EL (cell line): ENCODE measurements at places on chromosomes 16 and 17.
A peak's percentile ranks its signal among the peaks of the same experiment; 100 is the strongest.

DNA sequence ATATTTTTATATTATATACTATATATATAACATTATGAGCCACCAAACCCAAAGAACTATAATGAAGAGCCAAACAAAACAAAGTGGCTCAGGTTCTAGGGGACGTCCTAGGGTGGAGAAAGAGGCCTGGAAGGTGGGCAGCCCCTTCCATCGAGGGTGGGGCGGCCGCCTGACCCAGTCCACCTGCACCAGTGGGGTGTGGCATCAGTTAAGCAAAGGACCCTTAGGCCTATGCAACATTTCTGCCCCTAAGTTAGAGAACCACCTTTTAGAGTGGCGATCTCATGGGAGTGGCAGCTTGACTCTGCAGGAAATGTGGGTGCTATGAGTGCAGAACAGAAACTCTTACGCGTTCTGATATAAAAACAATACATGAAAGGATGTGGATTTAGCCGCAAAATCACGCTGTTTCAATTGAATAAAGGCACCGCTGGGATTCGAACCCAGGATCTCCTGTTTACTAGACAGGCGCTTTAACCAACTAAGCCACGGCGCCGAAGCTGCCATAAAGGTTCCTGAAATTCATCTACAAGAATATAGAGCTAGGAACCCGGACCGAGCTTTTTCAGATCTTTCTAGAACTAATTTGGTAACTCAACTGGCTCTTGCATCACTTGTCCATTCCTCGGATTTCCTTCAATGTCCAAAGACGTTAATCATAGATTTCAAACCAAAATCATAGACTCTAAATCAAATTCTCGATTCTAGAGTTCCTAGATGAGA lies 15.6 kb upstream of the AURKB start:
- DNase-seq = peak; percentile 89

DNA sequence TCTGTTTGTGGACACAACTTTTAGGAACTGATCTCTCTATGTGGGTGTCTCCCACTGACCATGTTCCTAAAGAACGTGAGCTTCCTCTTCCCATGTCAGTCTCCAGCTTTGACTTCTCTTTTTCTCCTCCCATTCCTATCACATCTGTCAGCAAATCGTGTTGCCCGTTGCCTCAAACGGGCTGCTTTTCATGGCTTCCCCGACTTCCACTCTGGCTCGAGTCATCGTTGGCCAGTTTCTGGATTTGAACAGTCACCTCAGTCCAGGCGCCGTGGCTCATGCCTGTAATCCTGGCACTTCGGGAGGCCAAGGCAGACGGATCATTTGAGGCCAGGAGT lies 5.4 kb downstream of the ABCC1 start:
- DNase-seq = peak; percentile 18

DNA sequence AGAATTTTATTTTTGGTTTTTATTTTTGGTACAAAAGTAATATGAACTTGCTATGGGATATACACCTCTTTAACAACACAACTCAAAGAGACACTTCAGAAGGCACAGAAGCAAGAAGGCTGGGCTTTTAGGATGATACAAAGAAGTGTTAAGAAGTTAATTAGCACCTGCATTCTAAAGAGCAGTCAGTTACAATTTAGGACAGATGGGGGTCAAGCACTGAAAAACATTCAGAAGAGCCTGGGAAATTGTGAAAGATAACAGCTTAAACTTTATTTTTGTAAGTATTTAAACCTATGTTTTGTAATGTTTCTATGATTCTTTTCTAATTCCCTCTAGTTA lies 163.5 kb downstream of the CDH8 start:
- no peak for DNase-seq

DNA sequence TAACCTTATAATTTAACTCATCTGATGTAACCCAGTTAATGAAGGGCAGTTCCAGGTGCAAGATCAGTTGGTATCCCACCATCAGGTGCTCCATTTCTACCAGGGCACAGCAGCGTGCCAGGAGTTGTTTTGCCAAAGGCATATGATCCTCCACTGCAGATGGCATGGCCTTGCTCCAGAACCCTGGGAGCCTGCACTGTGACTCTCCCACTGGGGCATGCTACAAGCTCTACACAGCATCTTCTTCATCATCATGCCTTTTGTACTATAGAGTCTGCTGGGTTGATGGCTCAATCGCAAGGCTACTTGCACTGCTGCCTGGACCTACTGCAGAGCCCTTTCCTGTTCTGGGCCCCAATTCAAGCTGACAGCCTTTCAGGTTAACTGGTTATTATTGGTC lies 11.3 kb upstream of the MAPT start:
- DNase-seq = no peak

DNA sequence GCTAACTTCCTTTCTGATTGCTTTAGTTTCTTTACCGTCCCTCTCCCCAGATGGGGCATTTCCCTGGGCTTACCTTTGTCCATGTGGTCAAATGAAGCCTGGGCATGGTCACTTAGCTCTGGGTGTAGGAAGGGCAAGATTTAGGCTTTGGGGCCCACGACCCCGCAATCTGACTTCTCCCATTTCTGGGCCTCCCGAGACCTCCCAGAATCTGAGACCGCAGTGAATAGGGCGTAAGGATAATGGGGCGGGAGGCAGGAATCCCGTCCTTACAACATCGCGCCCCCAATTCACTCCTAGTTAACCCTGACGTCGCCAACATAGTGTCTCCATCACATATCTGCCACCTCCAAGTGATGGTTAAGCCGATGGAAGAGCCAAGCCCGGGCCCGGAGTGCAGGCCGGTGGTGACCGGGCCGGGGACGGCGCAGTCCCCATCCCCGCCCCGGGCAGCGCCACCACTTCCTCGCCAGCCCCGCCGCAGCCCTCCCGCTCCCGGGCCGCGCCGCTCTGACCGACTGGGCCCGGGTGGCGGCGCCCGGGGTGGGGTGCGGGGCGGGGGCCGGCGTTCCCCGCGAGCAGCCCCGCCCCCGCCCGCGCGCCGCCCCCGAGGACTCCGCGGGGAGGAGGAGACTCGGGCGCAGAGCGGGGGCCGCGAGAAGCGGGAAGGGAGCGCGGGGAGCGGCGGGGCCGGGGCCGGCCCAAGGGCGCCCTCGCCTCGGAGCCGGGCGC lies at the start of gene RHBDL3:
Gene RHBDL3 (plus strand): TSS at position 641 of the 732 bp plus-strand sequence. CDS start 358 bp downstream, outside the sequence.
- DNase-seq = peak; percentile 24

DNA sequence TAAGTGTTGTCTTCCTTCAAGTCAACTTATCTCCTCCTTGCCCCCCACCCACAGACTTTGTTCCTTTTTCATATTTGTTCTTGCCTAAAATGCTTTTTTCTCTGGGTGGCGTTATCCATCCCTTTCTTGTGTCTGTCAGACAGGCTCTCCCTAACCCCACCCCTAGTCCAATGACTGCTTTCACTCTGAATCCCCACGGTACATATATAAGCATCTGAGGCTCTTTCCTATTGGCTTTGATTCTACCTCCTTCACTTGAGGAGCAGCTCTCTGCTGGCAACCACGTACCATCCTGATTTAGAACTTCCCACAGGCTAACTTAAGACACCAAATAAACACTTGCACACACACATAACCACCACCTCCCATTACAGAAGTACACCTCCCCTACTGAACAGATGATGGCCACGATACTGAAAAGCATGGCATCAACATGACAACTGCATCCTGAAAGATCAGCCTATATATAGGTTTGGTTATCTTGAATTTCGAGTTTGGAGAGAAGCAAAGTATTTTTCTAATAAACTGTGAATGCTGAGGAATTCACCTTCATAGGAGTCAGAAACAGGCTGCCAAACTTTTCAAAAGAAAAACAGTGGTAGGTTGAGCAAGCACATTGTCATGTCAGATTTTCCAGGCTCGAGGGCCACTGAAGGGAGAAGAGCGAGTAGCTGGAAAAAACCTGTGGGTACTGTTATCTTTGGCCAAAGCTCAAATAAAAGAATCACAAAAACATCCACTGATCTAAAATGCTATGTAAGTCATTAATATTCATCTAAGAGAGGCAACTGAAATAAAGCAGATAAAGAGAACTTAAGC lies 24.3 kb downstream of the STAT3 start:
- peak; percentile 52 for DNase-seq

DNA sequence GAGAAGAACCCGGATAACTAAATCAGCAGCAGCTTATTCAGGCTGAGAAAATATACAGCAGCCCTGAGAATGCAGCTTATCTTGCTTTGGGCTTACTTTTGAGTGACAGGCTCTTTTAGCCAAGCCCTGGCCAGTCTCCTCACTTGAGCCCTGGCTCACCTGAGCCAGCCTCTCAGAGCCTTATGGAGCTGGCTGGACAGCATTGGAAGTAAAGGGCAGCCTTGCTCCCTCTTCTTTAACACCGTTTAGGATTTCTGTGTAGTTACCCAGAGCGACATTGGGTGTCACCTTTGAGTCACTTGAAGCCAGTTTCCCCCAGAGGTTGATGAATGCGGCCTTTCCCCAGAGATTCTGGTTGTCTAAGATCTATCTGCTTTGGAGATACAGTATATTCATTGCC lies 7.7 kb upstream of the NPIPB2 start:
- DNase-seq = peak; percentile 52

DNA sequence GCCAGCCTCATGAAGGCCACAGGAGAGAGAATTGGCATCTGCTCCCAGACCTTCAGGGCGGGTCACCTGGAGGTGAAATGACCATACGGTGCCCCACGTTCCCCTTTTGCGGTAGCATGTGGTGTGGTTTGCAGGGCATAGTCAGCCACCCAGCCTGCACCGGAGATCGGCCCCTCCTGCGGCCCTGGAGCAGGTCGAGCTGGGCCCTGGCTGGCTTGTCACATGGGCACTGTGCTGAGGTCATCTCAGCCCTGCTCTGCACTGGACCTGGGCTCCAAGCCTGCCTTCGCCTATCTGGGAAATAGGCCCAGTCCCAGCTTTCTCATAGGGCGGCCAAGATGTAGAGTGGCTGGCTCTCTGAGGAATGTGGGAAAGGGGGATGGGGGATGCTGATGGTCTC lies 16.2 kb downstream of the GSE1 start:
- no peak for DNase-seq
